ENCODE measurements at places on chromosomes 4 and X.

- no peak for DNase-seq
These were observed 29.8 kb downstream of the SLC9A6 start for GRCh38 chrX:136015016-136015415.

DNA sequence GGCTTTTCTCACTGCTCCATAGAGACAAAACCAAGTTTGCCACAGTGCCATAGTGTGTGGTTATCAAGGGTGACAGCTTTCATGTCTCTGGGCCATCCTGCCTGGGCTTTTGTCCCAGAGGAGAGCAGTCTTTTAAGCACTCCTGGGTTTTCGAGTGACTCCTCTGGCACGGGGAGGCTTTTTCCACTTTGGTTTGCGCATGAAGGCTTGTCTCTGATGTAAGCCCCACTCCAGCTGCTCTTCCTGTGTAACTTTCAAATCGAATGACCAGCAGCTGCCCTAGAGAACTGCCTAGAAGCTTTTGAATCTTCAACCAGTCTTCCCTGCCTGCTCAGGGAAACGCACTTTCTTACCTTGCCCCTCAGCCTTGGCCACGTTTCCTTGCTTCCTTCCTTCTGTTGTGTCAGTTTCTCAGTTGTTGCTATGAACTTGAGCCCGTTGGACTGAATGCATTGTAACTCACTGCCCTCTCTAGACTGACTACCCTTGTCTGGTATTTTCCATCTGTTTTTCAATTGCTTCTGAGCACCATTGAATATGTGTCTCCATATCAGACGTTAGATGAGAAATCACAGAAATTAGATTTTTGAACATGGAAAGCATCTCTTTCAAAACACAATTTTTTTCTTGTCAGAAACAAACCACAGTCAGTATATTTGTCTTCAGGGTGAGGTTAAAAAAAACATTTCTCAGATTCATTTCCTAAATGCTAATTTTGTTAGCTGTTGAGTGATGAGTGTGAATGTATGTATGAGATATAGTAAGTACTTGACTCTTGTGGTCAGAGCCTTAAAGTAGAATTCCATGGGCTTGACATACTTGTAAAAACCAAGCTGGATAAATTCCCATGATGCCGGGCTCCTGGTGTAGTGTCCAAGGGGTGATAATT lies 45.3 kb downstream of the SLC9A6 start:
- no peak for DNase-seq

GRCh38 chr4:62194342-62194741 lies 994.2 kb downstream of the ADGRL3 start:
- no peak for DNase-seq

DNA sequence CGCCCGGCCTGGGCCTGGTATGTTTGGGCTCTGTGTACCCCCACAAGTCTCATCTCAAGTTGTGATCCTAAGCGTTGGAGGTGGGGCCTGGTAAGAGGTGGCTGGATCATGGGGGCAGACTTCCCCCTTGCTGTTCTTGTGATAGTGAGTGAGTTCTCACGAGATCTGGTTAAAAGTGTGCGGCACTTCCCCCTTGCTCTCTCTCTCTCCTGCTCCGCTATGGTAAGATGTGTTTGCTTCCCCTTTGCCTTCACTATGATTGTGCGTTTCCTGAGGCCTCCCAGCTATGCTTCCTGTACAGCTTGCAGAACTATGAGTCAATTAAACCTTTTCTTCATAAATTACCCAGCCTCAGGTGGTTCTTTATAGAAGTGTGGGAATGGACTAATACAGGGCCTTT lies 53.0 kb downstream of the CHST7 start:
- no peak for DNase-seq

GRCh38 chr4:140800666-140801065 lies 44.5 kb upstream of the TBC1D9 start:
- no peak for DNase-seq

DNA sequence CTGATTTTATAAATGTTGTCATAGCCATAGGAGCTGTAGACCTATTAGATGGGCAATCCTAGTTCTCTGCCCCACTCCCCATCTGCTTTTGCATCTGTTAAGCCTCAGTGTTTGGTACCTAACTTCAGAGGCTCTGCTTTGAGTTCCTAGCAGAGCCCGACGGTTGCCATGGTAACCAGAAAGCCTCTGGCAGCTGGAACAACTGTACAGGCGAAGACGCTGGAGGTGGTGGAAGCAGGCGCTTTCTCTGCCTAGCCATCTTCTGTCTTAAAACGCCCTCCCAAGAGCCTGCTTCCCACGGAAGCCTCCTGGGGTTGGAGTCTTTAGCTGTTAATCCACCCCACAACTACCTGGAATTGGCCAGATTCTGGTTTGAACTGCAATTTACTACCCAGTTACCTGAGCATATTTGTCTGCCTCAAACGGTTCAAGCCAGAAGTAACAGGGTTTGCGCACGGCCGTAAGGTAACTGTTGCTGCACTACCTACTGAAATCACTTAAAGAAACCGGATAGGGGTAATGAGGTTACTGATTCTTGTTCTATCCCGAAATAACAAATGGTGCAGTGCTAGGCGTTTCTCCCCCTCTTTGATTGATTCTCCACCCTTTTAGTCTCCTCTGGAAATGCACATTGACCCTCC lies 1.0 kb upstream of the GABRG1 start:
- DNase-seq = no peak

- DNase-seq = no peak
These were observed 10.7 kb upstream of the SPCS3 start for GRCh38 chr4:176309046-176309445.

DNA sequence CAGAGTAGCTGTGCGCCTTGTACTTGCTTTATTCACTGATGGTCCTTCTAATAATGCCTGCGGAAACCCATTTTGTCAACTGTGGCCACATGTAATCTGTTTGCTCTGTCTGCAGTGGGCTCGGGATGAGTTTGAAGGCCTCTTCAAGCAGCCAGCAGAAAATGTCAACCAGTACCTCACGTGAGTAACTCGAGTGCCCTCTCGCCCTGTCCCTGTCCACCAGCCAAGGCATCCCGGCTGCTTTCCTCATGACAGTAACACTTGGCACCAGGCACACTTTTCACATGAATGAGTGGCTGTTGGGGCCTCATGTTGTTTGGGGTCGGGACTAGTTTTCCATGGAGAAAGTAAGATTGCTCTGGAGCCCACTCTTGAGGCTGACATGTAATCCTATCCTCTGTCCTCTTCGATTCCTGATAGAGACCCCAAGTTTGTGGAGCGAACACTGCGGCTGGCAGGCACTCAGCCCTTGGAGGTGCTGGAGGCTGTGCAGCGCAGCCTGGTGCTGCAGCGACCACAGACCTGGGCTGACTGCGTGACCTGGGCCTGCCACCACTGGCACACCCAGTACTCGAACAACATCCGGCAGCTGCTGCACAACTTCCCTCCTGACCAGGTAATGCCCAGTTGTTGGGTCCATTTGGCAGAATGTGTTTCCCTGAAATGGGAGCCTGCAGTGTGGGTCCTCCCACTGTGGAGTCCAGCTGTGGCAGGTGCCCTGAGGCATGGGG lies 8.8 kb upstream of the CDK16 start:
- no peak for DNase-seq

- DNase-seq = no peak
These were observed 23.4 kb upstream of the COX18 start for GRCh38 chr4:73092868-73093267.

DNA sequence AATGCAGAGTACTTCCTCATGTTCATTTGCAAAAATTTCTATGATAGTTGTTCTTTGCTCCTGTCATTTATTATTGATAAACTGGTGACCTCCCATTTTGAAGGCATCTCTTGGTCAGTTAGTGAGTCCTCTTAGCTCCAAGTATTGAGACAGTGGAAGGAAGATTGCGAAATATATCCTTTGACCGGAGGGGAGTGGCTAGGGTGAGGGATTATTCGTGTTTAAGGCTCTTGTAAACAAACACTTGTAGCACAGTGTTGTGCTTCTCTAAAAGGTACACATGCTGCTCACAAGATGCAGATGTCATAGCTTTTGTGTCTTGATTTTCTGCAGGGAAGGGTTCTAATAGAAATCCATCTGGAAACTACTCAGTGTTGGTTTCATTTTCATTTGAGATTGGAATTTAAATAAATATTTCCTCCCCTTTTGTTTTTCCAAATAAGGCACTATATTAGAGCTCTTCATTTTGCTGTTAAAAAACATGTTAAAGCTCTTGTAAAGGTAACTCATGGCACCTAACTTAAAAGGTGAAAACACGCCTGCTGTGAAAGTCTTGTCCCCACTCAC lies 21.8 kb downstream of the TXLNG start:
- DNase-seq = no peak

- DNase-seq = no peak
These were observed 222.5 kb downstream of the MGST2 start for GRCh38 chr4:139887962-139888735.

- no peak for DNase-seq
These were observed 81.0 kb downstream of the ADGRA3 start for GRCh38 chr4:22434895-22435294.

GRCh38 chr4:120589787-120590186 lies 332.7 kb downstream of the PRDM5 start:
- no peak for DNase-seq

GRCh38 chr4:145076469-145076855 lies 21.5 kb downstream of the ANAPC10 start:
- DNase-seq = no peak

DNA sequence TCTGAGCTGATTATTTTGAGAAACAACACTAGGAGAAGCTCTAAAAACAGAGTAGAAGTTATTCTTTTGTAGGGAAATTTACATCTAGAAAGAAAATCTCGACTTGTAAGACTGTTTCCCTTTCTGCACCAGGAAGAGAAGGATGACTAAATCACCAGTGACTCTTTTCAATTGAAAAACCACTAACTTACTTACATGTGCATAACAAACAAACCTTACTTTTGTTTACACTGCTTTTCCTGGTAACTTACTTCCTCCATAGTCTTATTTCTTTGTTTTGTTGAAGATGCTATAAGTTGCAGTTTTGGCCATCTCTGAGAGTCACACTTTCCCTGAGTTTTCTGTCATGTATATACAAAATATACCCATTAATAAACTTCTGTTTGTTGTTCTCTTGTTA lies 293.6 kb upstream of the FAT4 start:
- DNase-seq = no peak

DNA sequence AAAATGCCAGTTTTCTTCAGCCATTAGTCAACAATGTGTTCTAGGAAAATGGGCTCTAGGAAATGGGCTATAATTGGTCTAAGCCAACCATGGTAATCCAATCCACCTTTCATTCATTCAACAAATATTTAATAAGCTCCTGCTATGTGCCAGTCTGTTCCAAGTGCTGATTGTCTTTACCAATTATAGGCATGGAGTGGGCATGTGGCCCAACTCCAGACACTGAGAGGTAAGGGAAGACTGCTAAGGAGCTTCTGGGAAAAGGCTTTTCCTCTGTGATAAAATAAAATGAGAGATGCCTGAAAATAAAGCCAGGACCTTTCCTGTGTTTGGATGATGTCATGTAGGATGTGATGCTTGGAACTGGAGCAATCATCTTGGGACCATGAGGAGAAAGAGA lies 43.3 kb downstream of the HOPX start:
- DNase-seq = no peak

DNA sequence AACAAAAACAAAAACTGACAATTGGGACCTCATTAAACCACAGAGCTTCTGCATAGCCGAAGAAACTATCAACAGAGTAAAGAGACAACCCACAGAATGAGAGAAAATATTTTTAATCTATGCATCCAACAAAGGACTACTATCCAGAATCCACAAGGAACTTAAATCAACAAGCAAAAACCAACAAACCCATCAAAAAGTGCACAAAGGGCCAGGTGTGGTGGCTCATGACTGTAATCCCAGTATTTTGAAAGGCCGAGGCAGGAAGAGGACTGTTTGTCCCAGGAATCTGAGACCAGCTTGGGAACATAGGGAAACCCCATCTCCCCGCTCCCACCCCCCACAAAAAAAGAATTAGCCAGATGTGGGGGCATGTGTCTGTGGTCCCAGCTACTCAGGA lies 10.7 kb downstream of the C4orf51 start:
- DNase-seq = no peak

- DNase-seq = no peak
These were observed 224.0 kb upstream of the LNX1 start for GRCh38 chr4:53815281-53815680.

- DNase-seq = no peak
These were observed 1.6 kb downstream of the MED14 start for GRCh38 chrX:40733706-40734105.

DNA sequence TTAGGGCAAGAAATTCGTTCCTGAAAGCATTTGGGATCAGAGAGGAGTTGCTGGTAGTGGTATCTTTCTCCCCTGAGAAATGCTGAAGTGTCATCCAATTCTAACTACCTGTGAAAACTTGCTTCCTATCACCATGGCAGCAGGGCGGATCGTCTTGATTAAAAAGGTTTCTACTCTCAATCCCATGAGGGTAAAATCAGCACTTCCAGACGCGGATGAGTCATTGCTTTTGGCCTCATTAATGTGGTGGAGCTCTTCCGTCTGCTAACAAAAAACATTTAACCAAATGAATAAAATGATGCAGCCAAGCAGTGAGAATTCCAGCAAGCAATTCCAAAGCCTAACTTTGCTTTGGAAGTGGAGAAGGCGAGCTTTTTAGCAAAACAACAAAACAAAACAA lies 325.6 kb downstream of the CAMK2D start:
- DNase-seq = no peak

DNA sequence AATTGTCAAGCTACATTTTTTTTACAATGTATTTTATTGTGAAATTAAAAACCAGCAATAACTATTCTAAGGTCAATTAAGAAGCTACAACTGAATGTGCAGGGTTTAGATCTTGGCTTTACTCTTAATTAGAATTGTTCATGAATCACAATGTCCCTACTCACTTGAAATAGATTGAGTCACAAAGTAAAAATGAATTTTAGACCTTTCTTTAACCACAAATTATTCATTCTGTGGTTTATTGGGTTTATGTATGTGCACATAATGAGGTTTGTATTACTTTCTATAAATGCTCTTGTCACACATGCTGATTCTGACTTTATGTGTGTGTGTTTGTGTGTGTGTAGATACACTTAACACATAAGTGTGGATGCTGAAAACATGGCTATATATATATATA lies 647.0 kb upstream of the AADAT start:
- no peak for DNase-seq

DNA sequence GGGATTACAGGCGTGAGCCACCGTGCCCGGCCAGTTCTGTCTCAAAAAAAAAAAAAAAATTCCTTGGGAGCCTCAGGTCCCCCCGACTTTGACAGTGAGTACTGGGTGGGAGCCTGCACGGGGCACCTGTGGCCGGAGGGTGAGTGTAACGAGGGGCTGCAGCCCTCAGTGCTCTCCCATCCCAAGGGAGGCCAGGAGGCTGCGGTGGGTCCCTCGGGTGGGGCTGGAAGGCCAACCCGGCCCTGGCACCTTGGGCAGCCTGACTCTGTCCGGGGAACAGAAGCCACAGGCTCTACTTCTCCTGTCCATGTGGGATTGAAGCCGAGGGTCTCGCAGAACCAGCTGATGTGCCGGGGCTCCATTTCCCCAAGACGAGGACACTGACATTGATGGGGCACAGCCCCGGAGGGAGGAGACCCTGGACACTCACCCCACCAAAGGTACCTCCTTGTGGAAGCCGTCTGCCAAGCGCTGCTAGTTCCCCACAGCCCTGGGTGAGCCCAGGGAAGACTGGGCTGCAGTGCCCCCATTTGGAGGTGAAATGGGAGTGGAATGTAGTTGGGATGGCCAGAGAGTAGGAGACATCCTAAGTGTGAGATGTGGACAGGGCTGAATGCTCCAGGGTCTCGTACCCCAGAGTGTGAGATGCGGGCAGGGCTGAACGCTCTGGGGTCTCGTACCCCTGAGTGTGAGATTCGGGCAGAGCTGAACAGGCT lies 2.3 kb upstream of the SLC26A1 start:
- DNase-seq = no peak
